ENCODE measurements at places on chromosomes 6 and 20. TPM values are rescaled to one million over a fixed set of nuclear protein-coding genes. Genes with fewer than 3 reads are reported as not detected.

Gene FOXF2
- total RNA-seq: 21.5 TPM

Gene PARD6B
- total RNA-seq: 1.6 TPM

Gene MAPK14
- 35.7 TPM for total RNA-seq

Gene CYP24A1
- not detected for total RNA-seq

Gene MDFI
- total RNA-seq: 0.72 TPM

Gene RBM24
- total RNA-seq: 1.0 TPM

Gene CDH4
- total RNA-seq: 0.16 TPM

Gene DEF6
- 0.43 TPM for total RNA-seq

Gene TMEM170B
- 0.95 TPM for total RNA-seq

Gene ZNF133
- 10.8 TPM for total RNA-seq

Gene EYA4
- total RNA-seq: 33.7 TPM

Gene CST5
- total RNA-seq: not detected

Gene KIAA0408
- total RNA-seq: 1.4 TPM

Gene ANKRD66
- not detected for total RNA-seq

Gene CDKAL1
- total RNA-seq: 14.5 TPM

Gene SSTR4
- total RNA-seq: not detected

Gene BTN2A1
- total RNA-seq: 10.4 TPM

Gene ARMH2
- not detected for total RNA-seq

Gene HECA
- 3.0 TPM for total RNA-seq

Gene CCR6
- total RNA-seq: not detected

Gene IPCEF1
- total RNA-seq: 0.54 TPM

Gene PRKN
- total RNA-seq: not detected

Gene NRSN2
- 69.6 TPM for total RNA-seq

Gene AGER
- total RNA-seq: 0.41 TPM

Gene MCHR2
- not detected for total RNA-seq

Gene GRM1
- 0.53 TPM for total RNA-seq

Gene PDYN
- not detected for total RNA-seq
